Activated CD4-positive, CD25-positive, alpha-beta regulatory T cell (primary cell): ENCODE measurements at places on chromosomes 11 and 22.

- no peak for DNase-seq
Measured at GRCh38 chr22:26892166-26893041, 235.0 kb downstream of the MIAT start.

DNA sequence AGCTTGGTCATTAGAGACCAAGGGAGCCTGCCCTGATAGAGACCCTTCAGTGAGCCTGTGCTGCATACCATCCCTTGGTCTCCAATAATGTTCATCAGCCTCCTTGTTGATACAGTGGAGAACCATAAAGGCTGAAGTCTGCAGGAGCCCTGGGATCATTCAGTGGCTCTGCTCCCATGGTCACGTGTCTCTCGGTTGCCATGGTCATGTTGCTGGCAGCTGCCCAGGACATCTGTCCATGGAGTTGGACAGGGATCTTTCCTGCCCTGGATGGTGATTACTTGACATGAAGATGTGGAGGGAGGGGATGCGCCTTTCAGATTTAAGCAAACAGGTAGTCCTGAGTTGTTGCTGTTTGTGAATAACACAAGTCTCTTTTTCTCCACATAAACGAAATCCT, 38.2 kb downstream of the CYB5R2 start:
- no peak for DNase-seq

DNA sequence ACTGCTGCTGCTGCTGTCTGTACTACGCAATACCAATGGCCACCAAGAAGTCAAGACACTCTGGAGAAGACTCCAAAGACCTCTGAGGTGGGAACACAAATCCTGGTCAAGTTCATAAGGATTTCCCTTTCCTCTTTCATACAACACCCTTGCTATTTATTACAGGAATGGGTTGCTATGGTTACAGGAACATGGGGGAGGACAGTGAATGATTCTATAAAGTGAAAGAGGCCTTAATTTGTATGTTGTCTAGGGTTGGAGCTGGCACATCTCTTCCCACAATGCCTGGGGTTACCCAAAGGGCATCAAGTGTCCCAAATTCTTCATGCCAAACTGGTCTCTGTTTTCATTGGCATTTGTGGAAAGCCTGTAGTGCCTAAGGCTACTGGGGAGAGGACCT, 11.4 kb upstream of the SEC14L3 start:
- no peak for DNase-seq

DNA sequence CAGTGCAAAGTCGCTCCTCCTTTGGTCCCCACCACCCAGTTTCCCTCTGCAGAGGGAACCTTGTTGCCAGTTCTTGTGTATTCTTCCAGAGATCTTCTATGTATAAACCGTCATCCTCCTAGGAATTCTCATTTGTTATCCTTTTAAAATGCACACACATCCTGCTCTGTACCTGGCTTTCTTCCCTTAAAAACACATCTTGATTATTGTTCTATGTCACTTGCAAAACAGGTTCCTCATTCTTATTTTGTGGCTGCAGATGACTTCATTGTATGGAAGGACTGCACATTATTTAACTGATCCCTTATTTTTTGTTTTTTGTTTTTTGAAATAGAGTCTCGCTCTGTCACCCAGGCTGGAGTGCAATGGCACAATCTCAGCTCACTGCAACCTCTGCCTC, 26.6 kb upstream of the SYT7 start:
- no peak for DNase-seq

DNA sequence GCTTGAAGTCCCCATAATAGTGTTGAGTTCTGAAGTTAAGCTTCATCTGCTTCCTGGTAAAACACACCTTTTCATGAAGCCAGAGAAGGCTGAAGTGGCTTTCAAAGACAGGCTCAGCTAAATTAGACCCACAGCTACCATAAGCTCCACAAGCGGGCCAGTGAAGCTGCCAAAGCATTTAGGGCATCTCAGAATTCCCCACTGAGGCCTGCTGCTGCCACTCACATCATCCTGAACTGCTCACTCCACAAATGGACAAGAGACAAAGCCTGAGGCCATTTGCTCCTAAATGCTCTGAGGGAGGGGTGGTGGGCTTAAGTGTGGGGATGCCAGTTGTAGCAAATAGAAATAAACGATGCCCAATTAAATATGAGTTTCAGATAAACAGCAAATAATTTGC, 14.6 kb downstream of the CCDC83 start:
- no peak for DNase-seq

DNA sequence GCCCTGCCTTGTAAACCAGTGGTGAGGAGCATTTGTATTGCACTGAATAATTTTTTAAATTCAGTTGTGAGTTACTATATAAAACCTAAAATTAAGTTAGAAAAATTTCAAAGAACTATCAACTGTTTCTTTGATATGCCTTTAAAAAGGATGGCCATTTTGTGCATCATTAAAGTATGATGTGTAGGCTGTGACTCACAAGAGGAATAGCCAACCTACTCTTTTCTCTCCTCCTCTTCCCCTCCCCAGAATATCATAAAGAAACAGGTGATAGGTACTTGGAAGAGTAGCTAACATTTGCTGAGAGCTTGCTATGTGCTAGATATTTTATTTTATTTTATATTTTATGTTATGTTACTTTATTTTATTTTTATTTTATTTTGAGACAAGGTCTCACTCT, 10.6 kb upstream of the PIK3C2A start:
- no peak for DNase-seq

DNA sequence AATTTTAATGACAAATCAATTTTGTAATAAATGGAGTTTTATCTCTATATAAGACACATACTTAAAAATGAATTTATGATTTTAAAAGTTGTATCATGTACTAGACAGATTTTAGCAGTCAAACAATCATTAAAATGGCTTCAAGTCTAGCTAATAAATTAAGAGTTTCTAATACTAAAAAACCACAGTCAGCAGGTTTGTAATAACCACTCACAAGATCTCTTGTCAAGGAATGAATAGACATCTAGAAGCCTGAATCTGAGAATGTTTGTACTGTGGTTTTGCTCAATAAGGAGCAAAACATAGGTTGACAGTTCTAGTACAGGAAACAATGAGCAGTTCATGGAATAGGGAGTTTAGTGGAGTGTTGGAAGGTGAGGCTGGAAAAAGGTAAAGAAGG, 81.2 kb downstream of the DEUP1 start:
- DNase-seq = no peak

DNA sequence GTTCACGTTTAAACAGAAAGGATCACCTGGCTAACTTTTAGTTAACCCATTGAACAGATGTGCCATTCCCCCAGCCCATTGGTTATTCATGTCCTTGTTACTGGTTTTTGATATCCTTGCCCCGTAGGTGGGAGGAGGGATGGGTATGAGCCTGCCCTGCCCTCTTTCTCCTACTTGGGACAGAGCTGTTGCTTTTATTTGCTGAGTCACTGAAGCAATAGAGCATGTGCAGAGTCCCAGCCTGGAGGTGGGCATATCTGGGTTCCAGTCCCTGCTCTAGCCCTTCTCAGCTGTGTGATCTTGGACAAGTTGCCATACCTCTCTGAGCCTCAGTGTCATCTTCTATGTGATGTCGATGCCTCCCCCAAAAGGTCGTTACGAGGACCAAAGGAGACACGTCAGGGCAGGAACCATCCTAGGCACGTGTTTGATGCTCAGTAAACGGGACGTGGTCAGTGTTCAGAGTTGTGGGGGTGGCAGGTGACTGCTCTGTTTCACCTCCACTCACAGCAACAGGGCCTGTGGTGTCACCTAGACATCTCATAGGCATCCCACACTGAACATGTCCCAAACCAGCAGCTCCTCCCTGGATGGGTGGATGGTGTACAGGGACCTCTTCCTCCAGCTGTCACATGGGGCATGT, 61.0 kb downstream of the BMAL1 start:
- DNase-seq = no peak

DNA sequence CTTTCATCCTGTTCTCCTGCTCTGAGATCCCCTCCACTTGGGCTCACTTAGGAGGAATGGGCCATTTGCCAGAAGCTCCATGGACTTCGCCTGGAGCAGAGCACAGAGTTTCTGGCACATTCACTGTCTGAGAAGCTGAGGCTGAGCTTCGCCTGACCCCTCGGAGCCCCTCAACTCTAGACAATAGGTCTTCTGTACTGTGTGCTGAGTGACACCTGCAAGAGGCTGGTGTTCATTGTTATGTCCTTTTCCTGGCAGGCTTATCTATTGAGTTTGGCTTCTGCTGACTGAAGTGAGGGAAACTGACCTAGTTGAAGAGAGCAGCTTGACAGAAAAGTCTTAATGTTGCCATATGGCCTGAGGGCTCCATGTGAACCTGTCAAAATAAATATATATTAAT, 124.3 kb downstream of the EHF start:
- DNase-seq = no peak

DNA sequence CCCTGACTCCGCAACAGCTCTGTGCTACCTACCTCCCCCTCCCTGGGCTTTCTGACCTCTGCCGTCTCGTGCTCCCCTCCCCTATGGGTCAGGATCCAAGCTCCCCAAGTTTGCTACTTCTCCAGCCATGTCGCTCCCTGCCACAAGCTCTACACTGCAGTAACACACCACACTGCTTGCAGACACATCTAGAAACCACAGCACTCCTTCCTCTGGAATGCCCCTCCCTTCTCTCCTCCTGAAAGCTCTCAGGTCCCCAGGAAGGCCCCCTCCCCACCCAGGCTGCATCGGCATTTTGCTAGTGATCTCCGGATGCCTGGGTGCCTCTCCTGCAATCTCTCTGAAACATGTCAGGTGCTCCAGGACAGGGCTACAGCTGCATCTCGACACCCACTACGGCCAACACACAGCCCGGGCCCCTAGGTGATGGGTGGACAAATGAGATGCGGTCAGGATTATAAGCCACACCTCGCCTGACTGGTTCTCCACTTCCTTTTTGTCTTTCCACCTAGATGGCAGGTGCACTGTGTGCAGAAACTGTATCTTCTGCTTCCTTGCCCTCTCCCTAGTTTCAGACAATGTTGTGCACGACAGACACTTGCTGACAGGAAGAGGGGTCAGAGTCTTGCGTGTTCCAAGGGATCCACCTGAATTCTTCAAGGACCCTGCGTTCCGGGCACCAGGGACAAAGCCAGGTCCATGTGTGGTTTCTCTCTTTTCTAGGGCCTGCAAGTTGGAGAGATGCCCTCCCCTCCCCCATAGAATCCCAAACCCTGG, 22.9 kb downstream of the RPUSD4 start:
- no peak for DNase-seq

DNA sequence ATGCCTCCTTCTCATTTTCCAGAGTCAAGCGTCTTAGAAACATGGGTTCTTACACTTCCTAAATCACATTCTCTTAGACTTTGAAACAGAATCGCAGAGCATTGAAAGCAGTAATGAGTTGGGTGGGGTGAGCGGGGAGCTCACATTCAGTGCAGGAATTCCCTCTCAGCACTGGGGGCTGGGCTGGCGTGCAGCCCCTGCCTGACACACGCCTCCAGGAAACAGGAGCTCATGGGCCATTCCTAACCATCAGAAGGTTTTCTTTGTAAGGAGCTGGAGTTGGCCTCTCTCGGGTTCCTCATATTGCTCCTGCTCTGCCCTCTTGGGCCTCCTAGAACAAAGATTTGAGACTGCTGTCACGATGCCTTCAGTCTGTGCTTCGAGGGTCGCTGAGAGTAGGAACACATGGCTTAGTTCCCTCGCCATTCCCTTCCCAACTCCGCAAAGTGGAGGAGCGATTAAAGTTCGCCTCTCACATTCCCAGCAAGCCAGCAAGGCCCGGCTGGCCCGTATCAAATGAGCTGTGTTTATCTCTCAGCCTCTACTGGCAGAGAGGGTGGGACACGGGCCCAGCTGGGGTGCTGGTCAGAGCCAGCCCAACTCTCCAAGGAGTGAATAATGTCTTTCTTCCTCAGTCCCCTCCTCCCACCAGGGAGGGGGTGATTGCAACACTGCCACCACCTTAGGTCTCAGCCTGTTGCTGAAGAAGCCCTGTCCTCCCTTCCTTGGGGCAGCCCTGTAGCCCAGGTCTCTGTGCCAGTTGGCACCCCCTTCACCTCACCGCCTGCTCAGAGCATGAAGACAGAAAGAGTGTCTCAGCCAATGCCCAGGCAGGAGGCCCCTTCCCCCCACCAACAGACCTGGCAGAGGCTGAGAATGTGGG, 10.4 kb downstream of the CHRDL2 start:
- DNase-seq = no peak

DNA sequence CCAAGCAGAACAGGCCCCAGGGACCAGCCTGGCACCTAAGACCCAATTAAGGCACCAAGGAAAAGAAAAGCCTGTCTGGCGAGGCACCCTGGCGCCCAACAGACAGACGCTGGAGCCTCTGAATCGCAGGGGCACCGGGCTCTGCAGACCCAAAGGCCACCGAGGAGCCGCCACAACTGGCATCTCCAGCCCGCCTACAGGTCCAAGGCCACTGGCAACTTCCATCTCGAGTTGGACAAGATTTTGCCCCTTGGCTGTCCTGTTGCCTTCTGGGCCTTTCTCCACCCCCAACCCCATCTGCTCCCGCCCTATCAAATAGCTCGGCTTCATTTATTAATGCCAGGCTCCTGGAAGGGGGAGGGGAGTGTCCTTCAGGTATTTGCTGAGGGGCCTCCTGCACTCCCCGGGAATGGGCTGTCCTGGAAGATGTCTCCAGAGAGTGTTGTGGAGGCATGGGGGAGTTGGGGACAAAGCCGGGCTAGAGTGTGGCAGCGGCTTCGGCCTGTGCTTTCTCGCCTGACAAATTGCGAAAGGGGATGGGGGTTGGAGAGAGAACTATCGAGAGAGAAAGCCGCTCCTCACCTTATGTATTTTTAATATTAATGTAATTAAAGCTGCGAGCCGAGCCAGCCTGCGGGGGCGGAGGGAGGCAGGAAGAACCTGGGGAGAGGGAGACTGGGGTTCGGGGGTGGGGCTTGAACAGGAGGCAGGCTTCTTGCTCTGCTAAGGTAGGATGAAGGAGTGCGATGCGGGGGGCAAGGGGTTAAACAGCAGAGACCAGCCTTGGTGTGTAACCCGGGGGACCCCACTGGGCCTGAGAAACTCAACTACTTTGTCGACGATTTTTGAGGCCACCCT, 2.0 kb downstream of the DSCAML1 start:
- no peak for DNase-seq

GRCh38 chr11:72224564-72225410, at the start of gene INPPL1:
Gene INPPL1, plus strand, starts transcription at chr11:72224767. Its CDS starts 218 bp downstream, at chr11:72224985.
- DNase-seq = no peak

DNA sequence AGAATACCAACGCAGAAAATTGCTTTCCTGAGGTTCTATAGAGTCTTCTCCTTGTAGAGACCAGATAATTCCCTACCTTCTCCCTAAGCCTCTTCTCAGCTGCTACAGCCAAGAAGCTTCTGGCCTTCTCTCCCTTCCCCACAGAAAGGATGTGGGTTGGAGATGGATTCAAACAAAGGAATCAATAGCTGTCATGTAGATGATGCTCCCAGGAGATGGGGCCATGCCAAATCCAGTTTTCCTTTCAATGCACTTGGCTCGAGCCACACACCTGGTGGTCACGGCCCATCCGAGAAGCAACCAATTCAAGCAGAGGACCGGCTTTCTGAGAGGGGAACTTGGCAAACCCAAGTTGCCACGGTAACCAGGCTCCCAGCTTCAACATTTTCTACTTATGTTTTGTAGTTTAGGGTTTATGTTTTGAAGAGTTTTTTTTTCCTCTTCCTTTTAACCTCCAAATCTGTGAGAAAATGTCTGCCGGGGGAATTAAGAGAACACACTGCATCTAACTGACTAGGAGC, 31.3 kb upstream of the OPCML start:
- DNase-seq = no peak

GRCh38 chr11:47854667-47855066, 6.5 kb upstream of the NUP160 start:
- no peak for DNase-seq
